Nasal cavity respiratory epithelium epithelial cell of viscerocranial mucosa (primary cell): ENCODE measurements at places on chromosomes 3 and 15. TPM values are rescaled to one million over a fixed set of nuclear protein-coding genes. Genes with fewer than 3 reads are reported as not detected.

Gene RTP1
- total RNA-seq = not detected in 2 replicates

Gene CCR9
- not detected in 2 replicates for total RNA-seq

Gene GP5
- under 0.01 TPM in 2 replicates for total RNA-seq

Gene TMEM212
- total RNA-seq = not detected in 2 replicates

Gene LRRK1
- 4.8 and 14.3 TPM in 2 replicates for total RNA-seq

Gene OSTN
- total RNA-seq = not detected in 2 replicates

Gene GPR149
- total RNA-seq = not detected in 2 replicates

Gene FOXL2
- 0.68 and 1.1 TPM in 2 replicates for total RNA-seq

Gene PRSS50
- total RNA-seq = under 0.01 TPM in 1 of 2 replicates, not detected in the other

Gene FEZF2
- total RNA-seq = not detected in 2 replicates

Gene APOD
- total RNA-seq = 0.34 and 3.2 TPM in 2 replicates

Gene CCDC66
- 17.1 and 30.0 TPM in 2 replicates for total RNA-seq

Gene C3orf52
- 15.4 and 37.0 TPM in 2 replicates for total RNA-seq

Gene TRIM59
- total RNA-seq = 5.7 and 8.5 TPM in 2 replicates

Gene CCDC39
- under 0.01 TPM in 1 of 2 replicates, not detected in the other for total RNA-seq

Gene UNC13C
- under 0.01 TPM in 1 of 2 replicates, not detected in the other for total RNA-seq

Gene WDR53
- 11.9 and 17.1 TPM in 2 replicates for total RNA-seq

Gene SHQ1
- total RNA-seq = 20.2 and 27.1 TPM in 2 replicates

Gene ADAMTSL3
- total RNA-seq = under 0.01 and 0.07 TPM in 2 replicates

Gene SMAD6
- total RNA-seq = under 0.01 and 0.64 TPM in 2 replicates

Gene SNAPC5
- 35.7 and 62.5 TPM in 2 replicates for total RNA-seq

Gene C3orf85
- not detected in 2 replicates for total RNA-seq

Gene REC114
- not detected in 2 replicates for total RNA-seq

Gene COPG1
- total RNA-seq = 224 and 230 TPM in 2 replicates

Gene TASOR
- 58.8 and 104 TPM in 2 replicates for total RNA-seq

Gene GOLGA8Q
- total RNA-seq = 0.34 and 1.6 TPM in 2 replicates

Gene HOMER2
- 39.0 and 99.1 TPM in 2 replicates for total RNA-seq

Gene EFCAB12
- under 0.01 TPM in 2 replicates for total RNA-seq

Gene CYP8B1
- total RNA-seq = not detected in 2 replicates

Gene PPP1R14D
- total RNA-seq = not detected in 2 replicates

Gene CAMKV
- total RNA-seq = not detected in 2 replicates

Gene ITIH1
- total RNA-seq = not detected in 2 replicates

Gene CLDN18
- not detected in 2 replicates for total RNA-seq

Gene DNAJA4
- 5.8 and 17.3 TPM in 2 replicates for total RNA-seq

Gene OXTR
- total RNA-seq = 0.36 and 0.68 TPM in 2 replicates

Gene EFCC1
- not detected in 2 replicates for total RNA-seq

Gene RNU5B-1
- not detected in 2 replicates for total RNA-seq

Gene LRRC57
- 25.6 and 30.2 TPM in 2 replicates for total RNA-seq

Gene WDR93
- 0.07 TPM in 1 of 2 replicates, not detected in the other for total RNA-seq
